ENCODE measurements at places on chromosomes 12 and 14. TPM values are rescaled to one million over a fixed set of nuclear protein-coding genes. Genes with fewer than 3 reads are reported as not detected.

Gene CCDC38
- total RNA-seq, result not detected

Gene GPR84
- not detected for total RNA-seq

Gene MTHFD1
- total RNA-seq, result 28.8 TPM

Gene COCH
- total RNA-seq, result 0.14 TPM

Gene HOXC9
- total RNA-seq, result 0.28 TPM

Gene RNFT2
- total RNA-seq, result 1.3 TPM

Gene PIK3C2G
- total RNA-seq, result not detected

Gene CELA1
- total RNA-seq, result not detected

Gene PTPN6
- under 0.01 TPM for total RNA-seq

Gene ADAMTS20
- under 0.01 TPM for total RNA-seq
